ENCODE measurements at places on chromosomes 7 and 10.

- DNase-seq, result no peak
Observed at GRCh38 chr7:36253699-36254098, 100.6 kb downstream of the EEPD1 start.

- DNase-seq, result peak; percentile 71
Observed at GRCh38 chr10:30857803-30858202, 173.9 kb downstream of the ZNF438 start.

- DNase-seq, result no peak
Observed at GRCh38 chr10:124689911-124690498, 54.2 kb downstream of the FAM53B start.

DNA sequence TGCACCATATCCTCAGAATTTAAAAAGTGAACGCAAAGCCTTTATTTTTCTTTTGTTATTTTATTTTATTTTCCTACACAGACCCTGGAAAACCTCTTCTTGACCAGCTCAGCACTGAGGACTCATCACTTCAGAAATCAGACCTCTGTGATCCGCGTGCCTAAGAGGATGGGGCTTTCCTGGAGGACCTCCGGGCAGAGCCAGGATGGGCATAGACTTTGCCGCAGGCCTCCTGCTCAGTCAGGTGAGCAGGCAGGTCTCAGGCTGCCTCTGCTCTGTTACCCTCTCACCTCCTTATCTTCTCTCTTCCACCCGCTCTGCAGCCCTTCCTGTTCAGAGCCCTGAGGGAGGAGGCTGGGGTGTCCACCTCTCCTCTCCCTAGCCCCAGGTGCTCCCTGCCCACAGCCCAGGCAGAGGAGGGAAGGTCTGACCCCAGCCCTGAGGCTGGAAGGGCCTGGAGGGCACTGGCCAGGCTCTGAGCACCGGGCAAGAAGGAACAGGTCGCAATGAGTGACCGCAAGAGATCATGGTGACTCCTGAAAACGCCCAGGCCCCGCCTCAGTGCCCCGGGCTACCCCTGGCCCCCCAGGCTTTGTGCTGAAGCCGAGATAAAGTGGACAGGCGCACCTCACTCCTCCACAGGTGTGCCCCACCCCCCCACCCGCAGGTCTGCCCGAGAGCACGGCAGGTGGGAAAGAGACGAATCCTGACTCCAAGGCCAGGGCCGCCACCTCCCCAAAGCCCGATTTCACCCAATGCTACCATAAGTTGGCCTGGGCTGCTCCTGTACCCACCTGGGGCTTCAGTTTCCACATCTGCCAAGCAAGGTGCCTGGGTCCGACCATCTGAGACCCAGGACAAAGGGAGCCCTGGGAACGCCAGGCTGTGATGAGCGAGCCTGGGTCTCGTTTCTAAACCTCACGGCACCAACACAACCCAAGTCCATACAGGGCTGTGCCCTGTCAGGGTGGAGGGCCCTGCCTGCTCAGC lies 2.8 kb downstream of the CALML5 start:
- DNase-seq, result no peak

DNA sequence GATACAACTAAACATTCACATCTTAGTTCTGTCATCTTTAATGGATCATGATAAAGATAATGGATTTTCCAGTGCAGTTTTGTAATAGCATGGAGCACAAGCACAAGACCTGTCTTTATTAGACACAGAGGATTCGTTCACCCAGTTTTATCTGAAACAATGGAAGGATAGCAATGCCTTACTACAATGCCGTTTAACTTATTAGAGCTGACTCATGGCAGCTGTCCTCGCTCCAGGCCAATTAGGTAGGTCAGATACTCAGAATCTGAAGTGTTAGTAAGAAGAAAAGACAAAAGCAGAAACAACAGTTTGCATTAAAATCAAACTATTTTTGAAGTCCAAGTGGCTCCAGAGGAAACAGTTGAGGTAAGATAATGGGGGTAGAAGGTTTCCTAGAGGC lies 12.8 kb downstream of the OR13A1 start:
- DNase-seq, result peak; percentile 50

DNA sequence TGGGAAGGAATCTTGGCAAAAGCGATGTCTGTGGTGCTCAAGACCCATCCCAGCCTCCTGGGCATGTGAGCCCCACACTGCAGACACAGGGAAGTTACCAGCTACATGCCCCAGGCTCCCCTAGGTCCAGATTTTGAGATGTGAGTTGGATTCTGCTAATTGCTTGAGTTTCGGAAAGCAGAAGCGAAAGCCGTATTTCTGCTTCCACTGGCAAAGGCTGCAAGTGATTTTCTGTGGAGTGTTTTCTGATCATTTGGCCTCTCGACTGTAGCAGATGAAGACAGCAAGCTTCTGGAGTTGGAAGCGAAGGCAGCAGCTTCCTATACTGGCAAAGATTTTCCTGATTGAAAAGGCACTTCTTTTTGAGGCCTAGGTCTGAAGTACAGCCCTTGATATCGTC lies 29.6 kb downstream of the ANKRD16 start:
- no peak for DNase-seq

GRCh38 chr10:98589007-98589406 lies 142.3 kb upstream of the HPS1 start:
- DNase-seq, result no peak

DNA sequence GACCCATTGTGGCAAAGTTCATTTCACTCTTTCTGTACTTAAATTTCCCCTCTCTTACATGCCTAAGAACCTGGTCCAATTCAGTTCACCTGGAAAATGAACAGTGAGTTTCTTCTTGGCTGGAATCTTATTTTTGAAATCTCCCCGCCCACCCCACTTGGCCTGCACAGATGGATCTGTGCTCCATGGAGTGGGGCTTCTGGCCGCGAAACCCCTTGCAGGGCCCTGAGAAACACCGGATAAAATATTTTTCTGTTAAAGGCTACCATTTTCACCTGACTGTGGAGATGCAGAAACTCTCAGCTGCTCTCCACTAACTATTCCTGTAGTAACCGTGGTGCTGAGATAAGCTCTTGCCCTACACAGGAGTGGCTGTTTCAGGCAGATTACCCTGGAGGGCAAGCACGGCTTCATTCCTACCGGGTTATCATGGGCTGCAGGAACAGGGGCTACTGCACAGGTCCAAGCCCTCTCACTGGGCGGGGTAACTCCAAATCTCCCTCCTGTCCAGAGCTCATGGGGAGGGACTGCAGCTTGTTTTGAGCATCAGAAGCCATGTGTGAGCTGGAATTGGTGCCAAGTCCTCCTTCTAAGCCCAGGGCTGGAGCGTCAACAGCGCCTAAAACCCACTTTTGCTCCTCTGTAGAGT lies 118.9 kb downstream of the PRPF18 start:
- peak; percentile 94 for DNase-seq

- DNase-seq, result peak; percentile 57
Observed at GRCh38 chr7:37916017-37916672, 472 bp downstream of the SFRP4 start.

GRCh38 chr10:102410429-102411073 lies 8.0 kb downstream of the PSD start:
- peak; percentile 35 for DNase-seq

DNA sequence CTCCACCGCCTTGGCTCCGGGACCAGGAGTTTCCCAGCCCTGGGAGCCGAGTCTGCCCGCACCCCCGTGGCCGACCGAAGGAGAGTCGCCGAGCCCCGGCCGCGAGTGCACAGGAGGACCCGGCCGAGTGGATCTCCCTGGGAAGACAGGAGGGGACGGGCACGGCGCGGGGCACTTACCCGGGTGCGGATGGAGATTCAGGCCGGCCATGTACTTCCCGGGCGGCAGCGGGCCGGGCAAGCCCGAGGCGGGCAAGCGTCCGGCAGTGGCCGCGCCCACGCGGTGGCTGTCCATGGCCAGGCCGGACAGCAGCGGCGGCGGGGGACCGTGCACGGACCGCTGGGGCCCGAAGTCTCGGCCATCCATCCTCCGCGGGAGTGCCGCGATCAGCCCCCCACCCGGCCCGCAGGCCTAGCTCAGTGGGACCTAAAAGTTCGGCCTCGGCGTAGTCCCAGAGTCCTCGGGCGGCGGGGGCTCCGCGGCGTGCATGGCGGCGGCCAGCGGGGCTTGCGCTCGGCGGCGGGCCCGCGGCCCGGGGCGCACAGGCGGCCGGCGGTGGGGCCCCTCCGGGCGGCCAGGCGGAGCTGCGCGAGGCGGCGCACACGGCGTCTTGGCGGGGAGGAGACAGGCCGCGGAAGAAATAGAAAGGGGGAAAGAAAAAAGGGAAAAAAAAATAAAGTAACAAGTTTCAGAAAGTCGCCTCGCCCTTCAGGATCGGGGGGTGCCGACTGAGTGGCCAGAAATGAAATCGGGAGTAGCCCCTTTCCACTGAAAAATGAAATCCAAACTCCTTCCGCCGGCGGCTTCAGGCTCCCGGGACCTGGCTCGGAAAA lies 2.5 kb downstream of the TNRC18 start:
- peak; percentile 46 for DNase-seq

DNA sequence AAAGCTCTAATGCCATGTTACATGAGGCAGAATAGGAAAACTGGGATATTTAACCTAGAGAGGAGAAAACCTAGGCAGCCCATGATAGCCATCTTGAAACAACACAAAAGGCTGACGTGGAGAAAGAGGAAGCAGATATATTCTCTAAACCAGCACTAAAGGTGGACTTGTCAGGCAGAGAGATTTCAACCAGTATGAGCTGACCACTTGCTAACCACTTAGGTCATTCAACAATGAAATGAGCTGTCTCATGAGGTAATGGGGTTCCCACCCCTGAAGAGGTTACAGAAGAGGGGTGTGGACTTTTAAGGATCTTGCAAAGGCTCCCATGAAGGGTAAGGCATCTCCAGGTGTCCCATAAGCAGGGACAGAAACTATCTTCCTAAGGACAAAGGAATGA lies 26.8 kb upstream of the EGR2 start:
- DNase-seq, result peak; percentile 5

DNA sequence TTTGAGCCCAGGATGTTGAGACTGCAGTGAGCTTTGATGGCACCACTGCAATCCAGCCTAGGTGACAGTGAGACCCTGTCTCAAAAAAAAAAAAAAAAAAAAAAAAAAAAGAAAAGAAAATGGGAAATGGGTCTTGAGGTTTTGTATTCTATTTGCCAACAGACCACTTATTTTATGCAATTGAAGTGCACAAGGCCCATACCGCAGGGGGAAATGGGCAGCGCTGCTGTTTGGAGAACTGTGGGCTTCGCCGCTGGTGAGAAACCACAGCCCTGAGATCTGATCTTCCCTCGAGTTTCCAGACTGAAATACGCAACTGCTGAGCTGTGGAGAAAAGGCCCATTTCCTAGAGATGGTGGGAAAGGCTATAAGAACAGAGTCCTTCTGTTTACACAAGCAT lies 512.0 kb downstream of the TCERG1L start:
- DNase-seq, result peak; percentile 72

- DNase-seq, result no peak
Observed at GRCh38 chr7:90383861-90384260, 19.4 kb upstream of the CLDN12 start.

- peak; percentile 25 for DNase-seq
Observed at GRCh38 chr10:96319754-96320474, 15.7 kb downstream of the DNTT start.

GRCh38 chr7:53119514-53119941 lies 84.1 kb downstream of the POM121L12 start:
- DNase-seq, result no peak

DNA sequence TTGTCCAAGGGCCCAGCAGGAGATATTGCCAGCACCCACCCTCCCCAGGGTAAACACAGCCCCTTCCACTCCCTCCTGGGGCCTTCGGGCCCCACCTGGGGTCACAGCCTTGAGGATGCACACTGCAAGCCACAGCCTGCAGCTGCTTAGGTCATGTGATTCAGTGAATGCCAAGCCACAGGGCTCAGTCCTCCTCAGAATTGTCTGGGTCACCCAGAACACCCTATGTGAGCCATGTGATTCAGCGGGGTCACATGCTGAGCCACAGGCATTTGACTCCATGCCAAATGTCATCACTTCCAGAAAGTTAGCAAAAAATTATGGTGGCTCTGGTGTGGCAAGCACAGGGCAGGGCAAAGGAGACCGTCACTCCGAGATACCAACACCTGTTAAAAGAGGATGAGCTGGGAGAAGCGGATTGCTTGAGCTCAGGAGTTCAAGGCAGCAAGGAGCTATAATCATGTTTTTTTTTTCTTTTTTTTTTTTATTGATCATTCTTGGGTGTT lies 17.2 kb upstream of the PSAP start:
- DNase-seq, result peak; percentile 90

DNA sequence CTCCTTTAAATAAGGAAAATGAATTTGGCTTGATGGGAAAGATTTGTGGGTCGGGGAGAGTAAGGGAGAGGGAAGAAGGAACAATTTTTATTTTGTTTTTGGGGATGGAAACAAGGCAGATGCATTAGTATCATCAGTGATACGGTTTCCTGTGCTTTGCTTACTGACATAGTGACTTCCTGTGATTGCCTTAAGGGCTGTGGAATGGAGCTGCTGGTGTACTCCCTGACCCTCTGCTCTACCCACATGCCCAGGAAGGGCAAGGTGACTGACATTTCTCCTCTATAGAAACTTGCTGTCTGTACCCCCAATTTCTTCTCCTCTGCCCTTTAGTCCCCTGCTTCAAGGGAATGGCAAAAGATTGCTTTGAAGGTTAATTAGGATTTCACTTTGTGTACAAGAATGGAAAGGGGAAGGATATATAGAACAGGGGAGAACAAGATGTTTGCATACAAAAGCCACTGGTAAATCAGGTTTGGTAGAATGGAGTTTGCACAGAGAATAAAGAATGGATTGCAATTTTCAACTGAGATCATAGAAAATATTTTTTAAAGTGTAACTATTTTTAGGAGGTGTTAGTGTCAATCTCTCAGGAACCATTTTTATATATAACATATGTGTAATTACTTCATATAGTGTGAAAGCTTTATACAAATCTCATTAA lies 129.0 kb upstream of the AGR3 start:
- DNase-seq, result no peak

DNA sequence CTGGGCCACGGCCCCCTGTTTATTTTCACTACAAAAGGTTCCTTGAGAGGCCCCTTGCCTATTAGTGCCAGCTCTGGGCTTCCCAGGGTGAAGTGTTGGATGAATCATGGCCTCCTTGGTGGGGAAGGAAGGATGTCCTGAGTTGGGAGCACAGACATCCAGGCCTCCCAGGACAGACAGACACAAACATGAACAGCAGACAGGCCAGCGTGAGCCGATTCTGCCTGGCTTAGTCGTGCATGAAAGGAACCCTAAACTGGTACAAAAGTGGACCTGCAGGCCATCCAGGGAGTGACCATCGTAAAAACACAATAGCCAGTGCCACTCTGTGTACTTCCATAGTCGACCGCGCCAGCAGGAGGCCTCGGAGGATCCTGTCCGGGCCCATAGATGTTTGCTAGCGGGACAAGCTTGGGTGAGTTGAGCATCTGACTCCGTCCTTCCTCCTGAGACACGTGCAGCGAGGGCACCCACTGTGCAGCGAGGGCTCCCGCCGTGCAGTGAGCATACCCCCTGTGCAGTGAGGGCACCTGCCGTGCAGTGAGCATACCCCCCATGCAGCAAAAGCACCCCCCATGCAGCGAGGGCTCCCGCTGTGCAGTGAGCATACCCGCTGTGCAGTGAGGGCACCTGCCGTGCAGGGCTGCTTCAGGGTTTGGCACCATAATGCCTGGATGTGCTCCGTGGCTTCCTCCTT lies 51.3 kb upstream of the PRKAR1B start:
- no peak for DNase-seq

All from hematopoietic multipotent progenitor cell treated with erythropoietin and hydrocortisone succinate and interleukin-3 and kit ligand, for 4 days (in vitro differentiated cells).